ENCODE measurements at places on chromosomes 13 and 19. TPM values are rescaled to one million over a fixed set of nuclear protein-coding genes. Genes with fewer than 3 reads are reported as not detected.

ADGRE1 gene
- total RNA-seq: not detected

CD209 gene
- not detected for total RNA-seq

CTXN1 gene
- 3.3 TPM for total RNA-seq

NLRP9 gene
- not detected for total RNA-seq

RFPL4AL1 gene
- total RNA-seq: not detected

TTC9B gene
- total RNA-seq: not detected

CLEC4M gene
- total RNA-seq: not detected

PGLYRP1 gene
- not detected for total RNA-seq

CGB1 gene
- total RNA-seq: not detected

POU2F2 gene
- total RNA-seq: 12.5 TPM

SERTM1 gene
- not detected for total RNA-seq

NTF4 gene
- 14.8 TPM for total RNA-seq

NOTCH3 gene
- 44.7 TPM for total RNA-seq

KLK2 gene
- not detected for total RNA-seq

FUT6 gene
- total RNA-seq: 0.17 TPM

FUT2 gene
- total RNA-seq: not detected

MISP gene
- 15.3 TPM for total RNA-seq

GNA15 gene
- total RNA-seq: 28.7 TPM

CATSPERD gene
- total RNA-seq: not detected

SYCN gene
- not detected for total RNA-seq

SLC6A16 gene
- not detected for total RNA-seq

SYT5 gene
- 0.33 TPM for total RNA-seq

MBD3L3 gene
- total RNA-seq: not detected

SIAH3 gene
- under 0.01 TPM for total RNA-seq

NDUFA3 gene
- 86.7 TPM for total RNA-seq

LILRB4 gene
- not detected for total RNA-seq

ZNF561 gene
- 62.6 TPM for total RNA-seq

CEACAM19 gene
- 5.3 TPM for total RNA-seq

ATP8B3 gene
- 2.7 TPM for total RNA-seq

EPSTI1 gene
- total RNA-seq: 8.3 TPM

ZNF418 gene
- 3.0 TPM for total RNA-seq

APLP1 gene
- 10.7 TPM for total RNA-seq

ZNF491 gene
- 0.51 TPM for total RNA-seq

GTPBP3 gene
- 17.5 TPM for total RNA-seq

PDX1 gene
- total RNA-seq: not detected

TMEM147 gene
- total RNA-seq: 79.4 TPM

SELENOV gene
- total RNA-seq: not detected

DNMT1 gene
- total RNA-seq: 23.0 TPM

KIR2DL3 gene
- not detected for total RNA-seq

ZNF426 gene
- total RNA-seq: 28.0 TPM

EBI3 gene
- total RNA-seq: not detected

MEF2B gene
- total RNA-seq: not detected

ZGLP1 gene
- total RNA-seq: 1.2 TPM

ZNF433 gene
- 4.5 TPM for total RNA-seq

COX7A1 gene
- total RNA-seq: not detected
